Stimulated activated naive CD8-positive, alpha-beta T cell treated with anti-CD3 and anti-CD28 coated beads, Interleukin-15, amount 100 ng/mL, for 72 hours (primary cell): ENCODE measurements at places on chromosomes 5 and 9.
A peak's percentile ranks its signal among the peaks of the same experiment; 100 is the strongest.

- no peak for DNase-seq
Measured at GRCh38 chr9:127455324-127455992, 4.1 kb downstream of the LRSAM1 start.

DNA sequence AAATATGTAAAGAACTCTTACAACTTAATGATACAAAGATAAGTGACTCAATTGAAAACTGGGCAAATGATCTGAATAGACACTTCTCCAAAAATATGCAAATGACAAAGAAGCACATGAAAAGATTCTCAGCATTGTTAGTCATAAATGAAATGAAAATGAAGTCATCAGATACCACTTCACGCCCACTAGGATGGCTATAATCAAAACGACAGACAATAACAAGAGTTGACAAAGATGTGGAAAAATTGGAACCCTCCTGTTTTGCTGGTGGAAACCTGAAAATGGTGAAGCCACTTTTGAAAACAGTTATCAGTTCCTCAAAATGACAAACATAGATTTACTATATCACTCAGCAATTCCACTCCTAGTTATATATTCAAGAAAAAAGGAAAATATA, 7.9 kb upstream of the SYK start:
- DNase-seq = no peak

GRCh38 chr5:14705556-14705955, 41.0 kb downstream of the OTULIN start:
- DNase-seq = no peak

- DNase-seq = no peak
Measured at GRCh38 chr5:77337246-77337645, 126.8 kb downstream of the PDE8B start.

- peak; percentile 51 for DNase-seq
Measured at GRCh38 chr5:173581408-173582215, 34.8 kb downstream of the BOD1 start.

GRCh38 chr9:3888497-3888858, 362.7 kb upstream of the RFX3 start:
- peak; percentile 40 for DNase-seq

- no peak for DNase-seq
Measured at GRCh38 chr5:142663246-142663645, 22.6 kb downstream of the FGF1 start.

DNA sequence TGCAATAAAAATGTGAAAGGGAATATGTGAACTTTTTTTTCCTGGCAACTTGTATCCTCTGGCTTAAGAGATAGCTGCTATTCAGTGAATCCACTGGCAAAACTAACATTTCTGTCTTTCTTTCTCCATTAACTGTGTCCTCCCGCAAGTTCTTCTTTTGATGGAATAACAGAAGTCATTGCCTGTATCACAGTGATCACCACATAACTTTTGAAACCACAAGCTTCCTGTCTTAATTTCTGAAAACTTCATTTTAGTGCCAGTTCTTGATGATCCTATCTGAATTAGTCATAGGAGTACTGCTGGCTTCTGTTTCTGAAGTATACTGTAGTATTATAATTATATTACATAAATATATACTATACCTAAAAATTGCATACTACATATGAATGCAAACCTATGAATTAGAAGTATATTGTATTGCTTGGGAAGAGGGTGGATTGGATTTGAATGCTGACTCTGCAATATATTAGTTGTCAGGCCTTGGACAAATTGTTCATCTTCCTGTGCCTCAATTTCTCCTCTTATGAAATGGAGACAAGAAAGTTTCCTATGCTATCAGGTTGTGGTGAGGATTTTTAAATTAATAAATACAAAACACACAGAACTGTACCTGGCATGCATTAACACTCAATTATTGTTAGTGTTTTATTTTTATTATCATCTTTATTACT, 441.6 kb downstream of the CETN3 start:
- no peak for DNase-seq

GRCh38 chr9:89746385-89747116, 141.7 kb downstream of the GADD45G start:
- DNase-seq = no peak

GRCh38 chr5:142862594-142862993, 92.4 kb downstream of the ARHGAP26 start:
- DNase-seq = no peak

DNA sequence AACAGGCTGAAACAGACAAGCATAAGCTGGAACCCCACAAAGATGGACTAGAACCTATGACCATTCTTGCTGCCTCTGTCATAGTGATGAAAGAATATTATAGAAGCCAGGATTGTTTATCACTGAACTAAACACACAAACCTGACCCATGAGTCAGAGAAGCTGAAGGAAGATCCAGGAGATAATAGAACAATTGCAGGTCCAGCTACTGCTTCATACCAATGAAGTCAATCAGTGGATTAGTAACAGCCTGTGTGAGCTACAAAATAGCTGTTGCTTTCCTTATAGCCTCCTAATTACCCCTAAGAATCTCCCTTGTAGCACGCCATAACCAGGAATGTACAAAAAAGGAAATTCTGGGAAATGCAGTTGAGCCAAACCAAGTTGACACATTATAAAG, 459.9 kb upstream of the ZNF462 start:
- DNase-seq = no peak

GRCh38 chr5:103010168-103010567, 109.8 kb downstream of the GIN1 start:
- no peak for DNase-seq

GRCh38 chr5:115541611-115542010, 3.0 kb downstream of the FEM1C start:
- no peak for DNase-seq

DNA sequence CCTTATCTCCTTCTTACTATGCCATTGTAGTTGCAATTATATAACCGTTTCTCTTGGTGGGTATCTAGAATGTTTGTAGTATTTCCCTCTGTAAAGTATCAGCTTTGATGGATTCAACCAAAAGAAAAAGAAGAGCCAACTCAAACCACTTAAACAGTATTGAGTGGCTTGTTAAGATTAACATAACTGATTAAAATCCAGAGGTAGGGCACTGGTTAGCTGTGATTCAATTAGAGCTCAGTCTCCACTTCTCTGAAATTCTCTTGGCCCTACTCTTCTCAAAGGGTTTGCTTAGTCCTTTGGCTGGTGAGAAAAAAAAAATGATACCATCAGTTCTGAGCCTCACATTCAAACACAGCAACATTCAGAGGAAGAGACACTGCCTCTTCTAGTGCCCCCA, 37.0 kb downstream of the TYRP1 start:
- DNase-seq = no peak

- DNase-seq = no peak
Measured at GRCh38 chr5:72021651-72022357, 85.5 kb upstream of the MAP1B start.
